ENCODE measurements at places on chromosomes 7 and 10. TPM values are rescaled to one million over a fixed set of nuclear protein-coding genes. Genes with fewer than 3 reads are reported as not detected.

- DNase-seq: peak; percentile 18
Observed at GRCh38 chr7:66265566-66265965, 60.4 kb downstream of the TPST1 start.

GRCh38 chr7:4836206-4836661 lies 25.6 kb downstream of the PAPOLB start:
- DNase-seq: no peak

- no peak for DNase-seq
Observed at GRCh38 chr7:45564886-45565455, 9.2 kb upstream of the ADCY1 start.

- DNase-seq: no peak
Observed at GRCh38 chr7:27237735-27238334, 4.8 kb upstream of the EVX1 start.

GRCh38 chr10:70651661-70652060 lies 20.6 kb upstream of the ADAMTS14 start:
- no peak for DNase-seq

DNA sequence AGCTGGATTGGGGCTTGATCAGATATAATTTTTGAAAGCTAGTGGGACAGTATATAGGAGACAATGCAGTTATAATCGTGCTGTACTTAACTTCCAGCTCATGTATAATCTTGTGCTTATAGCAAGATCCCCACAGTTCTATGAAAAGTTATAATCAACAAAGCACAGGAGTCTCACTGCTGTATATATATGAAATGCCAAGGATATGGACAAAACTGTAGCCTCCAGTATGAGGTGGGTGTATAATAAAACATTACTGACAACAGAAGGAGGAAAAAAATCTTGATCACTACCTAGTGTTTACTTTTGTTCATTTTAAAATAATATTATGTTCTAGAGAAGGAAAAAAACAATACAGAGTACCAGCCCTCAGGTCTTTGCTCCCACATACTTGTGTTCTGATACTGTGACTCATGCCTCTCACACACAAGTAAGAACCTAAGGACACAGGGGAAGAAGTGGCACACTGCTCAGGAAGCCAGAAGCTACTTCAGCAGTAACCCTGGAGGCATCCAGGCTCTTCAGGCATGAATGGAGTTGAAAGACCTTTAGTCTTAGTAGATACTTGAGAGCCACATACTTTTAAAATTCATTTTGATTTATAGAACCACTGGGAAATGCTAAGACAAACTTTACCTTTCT lies 265.7 kb upstream of the IMMP2L start:
- peak; percentile 51 for DNase-seq

GRCh38 chr7:137003086-137003485 lies 134.6 kb downstream of the CHRM2 start:
- no peak for DNase-seq

- DNase-seq: no peak
Observed at GRCh38 chr7:70573071-70573661, 558.8 kb upstream of the GALNT17 start.

DNA sequence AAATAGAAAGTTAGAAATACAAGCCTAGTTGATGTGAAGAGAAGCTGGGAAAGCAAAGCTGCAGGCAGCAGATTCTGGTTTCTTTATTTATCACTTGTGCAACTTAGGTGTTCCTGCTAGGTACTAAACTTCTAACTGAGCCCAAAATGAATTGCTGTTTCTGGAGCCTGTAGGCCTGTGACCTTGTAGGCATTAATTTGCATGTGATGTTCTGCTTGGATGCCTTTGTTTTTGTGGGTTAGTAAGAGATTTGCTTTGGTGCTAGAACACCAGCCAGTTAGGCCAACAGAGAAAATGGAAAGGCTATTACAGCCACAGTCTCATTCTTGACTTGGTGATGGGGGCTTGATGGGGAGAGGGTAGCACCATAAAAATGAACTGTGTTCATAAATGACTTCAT lies 370.7 kb downstream of the PPP1R3A start:
- no peak for DNase-seq

- DNase-seq: no peak
Observed at GRCh38 chr10:6493521-6494441, 86.3 kb downstream of the PRKCQ start.

GRCh38 chr7:126700807-126701604 lies 551.7 kb downstream of the GRM8 start:
- peak; percentile 74 for DNase-seq

DNA sequence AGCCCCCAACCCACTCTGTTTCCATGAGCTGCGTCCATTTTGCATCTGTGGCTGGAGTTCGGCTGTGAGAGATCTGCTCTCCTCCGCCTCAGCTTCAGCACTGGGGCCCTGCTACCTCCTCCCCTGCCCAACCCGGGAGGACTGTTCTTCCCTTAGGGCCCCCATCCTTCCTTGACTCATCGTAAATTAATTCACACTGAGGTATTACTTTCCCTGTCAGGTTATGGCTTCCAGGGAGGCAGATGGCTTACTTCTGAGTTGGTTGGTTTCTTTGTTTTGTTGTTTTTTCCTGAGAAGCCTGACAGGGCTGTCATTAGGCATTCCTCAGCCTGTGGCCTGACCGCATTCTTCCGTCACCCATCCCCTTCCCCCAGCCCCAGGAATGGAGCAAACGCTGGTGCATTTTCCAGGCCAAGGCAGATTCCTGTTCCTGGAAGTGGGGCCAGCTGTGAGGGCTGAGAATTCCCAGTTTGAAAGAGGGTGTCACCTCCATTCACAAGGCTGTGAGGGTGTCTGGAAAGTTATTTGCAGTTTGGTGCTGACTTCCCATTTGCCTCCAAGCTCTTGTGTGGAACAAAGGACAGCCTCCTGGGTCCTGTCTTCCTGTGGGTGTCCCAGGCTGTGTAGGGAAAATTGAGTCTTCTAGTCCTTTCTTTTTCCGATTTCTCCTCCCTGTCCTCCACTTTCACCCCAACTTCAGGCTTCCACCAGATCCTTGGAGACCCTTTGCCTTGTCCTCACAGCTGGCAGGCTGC lies 11.7 kb downstream of the CPA5 start:
- peak; percentile 88 for DNase-seq

- no peak for DNase-seq
Observed at GRCh38 chr10:1116051-1116450, 59.9 kb downstream of the WDR37 start.

DNA sequence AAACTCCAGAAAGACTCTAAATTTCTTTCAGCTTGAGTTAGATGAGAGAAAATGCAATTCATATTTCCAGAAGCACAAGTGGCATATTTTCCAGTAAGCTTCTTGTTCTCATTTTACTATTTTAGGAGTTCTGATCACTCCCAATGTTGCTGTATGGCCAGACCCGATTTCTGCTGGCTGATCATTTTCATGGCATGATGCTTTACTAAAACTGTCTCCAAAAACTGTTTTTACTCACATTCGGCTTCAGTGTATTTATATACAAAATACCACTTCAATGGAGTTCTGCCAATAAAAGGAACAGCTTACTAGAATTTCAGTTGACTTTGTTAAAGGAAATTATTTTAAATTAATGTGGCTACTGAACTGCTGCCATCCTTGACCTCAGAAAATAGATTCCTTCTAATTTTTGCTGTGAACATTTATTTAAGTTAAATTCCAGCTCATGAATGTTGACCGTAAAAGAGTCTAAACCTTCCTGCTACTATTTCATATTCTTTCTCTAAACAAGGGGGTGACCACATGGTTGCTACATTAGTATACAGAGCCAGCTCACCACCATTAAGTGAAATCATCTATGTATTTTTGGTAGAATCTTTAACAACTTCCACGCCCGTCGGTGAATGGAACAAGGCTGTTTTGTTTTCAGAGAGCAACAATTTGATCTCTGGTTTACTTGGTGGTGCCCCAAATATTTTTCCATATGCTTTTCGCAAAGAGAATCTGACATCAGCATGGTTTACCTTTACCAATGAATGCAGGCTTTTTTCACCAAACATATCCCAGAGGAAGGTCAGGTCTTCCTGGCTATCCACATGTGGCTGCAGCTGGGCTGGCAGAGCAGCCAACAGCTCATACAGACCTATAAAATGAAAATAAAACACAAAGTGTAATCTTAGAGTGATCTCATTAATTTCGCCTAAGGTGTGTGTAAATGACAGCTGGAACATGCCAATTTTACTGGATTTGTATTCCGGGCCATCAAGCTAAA lies 101.2 kb downstream of the MPP7 start:
- no peak for DNase-seq

- DNase-seq: no peak
Observed at GRCh38 chr7:6228361-6229229, 43.8 kb downstream of the CYTH3 start.

DNA sequence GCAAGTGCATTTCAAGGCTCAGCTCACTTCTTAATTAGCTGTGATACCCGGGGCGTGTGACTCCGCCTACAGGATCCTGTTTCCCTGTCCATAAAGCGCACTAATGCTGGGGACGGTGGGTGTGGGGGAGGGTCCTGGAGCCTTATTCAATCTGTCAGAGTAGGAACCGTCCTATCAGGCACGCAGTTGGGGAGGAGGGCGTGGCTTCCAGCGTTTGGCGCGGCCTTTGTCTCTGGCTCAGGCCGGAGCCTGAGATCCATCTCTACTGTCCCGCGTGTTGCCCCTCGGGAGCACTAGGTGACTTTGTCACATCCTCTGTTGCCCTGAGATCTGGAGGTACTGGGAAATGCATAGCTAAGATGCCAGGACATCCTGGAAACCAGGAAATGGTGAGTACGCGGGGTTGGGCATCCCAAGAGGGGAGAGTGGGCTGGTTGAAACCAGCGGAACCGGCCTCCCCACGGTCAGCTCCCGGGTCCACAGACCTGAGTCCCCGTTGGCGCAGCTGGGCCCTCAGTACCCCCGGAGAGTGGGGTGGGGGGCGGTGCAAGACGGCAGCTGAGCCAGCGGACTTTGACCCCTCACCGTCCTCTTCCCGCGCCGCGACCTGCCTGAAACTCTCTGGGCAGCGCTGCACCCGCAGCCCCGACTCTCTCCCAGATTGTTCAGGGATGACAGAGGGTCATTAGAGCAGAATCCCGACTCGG lies 104.4 kb upstream of the ZNF92 start:
- DNase-seq: peak; percentile 91

DNA sequence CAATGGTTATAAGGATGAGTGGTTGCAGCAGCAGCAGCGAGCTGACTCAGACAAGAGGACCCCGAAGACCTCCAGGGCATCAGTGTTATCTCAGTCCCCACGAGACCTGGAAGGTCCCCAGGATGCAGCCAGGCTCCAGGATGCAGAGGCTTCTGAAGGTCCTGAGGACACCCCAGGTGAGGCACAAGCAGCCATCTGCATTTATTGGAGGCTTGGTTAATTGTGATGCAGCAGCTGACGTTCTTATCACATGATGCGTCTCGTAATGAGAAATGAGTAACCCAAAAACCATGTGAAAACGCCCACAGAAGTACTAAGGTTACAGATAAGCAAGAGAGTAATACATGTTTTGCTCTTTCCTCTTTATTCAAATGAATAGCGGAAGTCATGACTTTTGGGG lies 17.4 kb downstream of the C7orf57 start:
- no peak for DNase-seq

GRCh38 chr7:108263425-108263824 lies 133.3 kb upstream of the LAMB4 start:
- peak; percentile 25 for DNase-seq

DNA sequence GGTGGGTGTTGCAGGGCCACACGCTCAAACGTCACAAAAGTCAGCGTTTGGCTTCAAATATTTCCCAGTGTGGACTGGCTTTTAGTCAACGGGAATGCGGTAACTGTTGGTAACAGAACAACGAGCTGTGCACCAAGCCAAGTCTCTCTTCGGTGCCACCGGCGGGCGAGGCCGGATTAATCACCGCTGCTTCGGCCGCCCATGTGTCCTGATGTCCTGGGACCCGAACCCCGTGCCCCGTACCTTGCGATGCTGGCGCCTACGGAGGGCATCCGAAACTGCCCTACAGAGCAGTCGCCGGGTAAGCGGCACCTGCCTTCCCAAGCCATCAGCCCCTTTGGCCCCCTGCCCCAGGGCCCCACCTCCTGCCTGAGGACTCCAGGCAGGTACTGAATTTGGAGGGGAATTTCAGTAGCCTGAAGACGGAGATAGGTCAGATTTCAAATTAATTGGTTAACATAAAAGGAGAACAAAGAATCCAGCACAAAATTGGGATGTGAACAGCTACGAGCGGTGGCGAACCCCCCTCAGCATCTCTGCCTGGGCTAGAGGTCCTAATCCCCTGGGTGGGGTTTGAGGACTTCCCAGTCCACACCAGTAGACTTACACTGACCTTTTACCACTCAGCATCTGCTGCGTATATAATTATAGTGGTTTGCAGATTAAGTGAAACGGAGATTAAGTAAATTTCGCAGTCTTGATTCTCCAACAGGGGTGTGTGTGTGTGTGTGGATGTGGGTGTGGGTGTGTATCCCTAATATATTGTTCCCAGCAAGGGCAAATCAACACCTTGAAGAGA lies at the start of gene LRRC72:
Gene LRRC72, plus strand, starts transcription at position 84 of the 799 bp plus-strand sequence. Its CDS starts 128 bp downstream, at position 212.
- no peak for DNase-seq

DNA sequence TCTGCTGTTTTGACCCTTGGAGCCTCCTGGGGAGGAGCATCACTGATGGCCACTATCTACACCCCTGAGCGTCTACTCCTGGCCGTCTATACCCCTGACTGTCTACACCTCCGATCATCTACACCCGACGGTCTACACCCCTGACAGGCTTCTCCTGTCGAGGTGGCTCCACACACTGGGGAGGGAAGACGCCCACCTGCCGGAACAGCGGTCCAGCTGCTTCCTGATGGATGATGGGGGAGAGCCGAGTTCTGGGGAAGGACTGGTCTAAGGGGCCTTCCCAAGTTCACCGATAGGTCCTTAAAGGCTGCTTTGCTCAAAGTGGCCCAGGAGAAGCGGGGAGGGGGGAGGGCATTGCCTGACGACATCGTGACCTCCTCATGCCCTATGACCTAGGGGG lies 39.4 kb downstream of the GBX1 start:
- no peak for DNase-seq

- no peak for DNase-seq
Observed at GRCh38 chr7:22694597-22695207, 32.3 kb upstream of the IL6 start.

DNA sequence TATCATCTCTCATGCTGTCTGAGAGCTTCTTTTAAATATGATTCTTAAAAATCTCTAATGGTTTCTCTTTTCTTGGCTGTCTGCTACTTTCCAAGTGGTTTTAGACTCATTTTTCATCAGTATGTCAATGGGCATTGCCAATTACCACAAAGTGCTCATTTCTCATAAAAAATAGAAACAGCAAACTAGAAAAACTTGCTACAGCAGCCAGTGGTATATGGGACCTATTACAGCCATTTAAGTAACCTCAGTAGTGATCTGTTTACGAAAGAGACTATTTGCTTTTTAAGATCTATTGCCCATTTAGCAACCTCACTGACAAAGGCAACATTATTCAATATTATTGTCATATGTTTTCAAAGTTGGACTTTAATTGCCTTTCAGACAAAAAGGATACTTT lies 207.1 kb upstream of the RHOBTB1 start:
- DNase-seq: no peak

Gene IRF5
- 13.8 TPM for total RNA-seq

Gene MTURN
- 84.8 TPM for total RNA-seq

Gene TMEM176A
- total RNA-seq: 35.8 TPM

Gene PPP2R2D
- 96.7 TPM for total RNA-seq

Gene C10orf105
- not detected for total RNA-seq

Gene ZNF746
- total RNA-seq: 12.3 TPM

Gene YAE1
- 1.3 TPM for total RNA-seq

Gene CRHR2
- total RNA-seq: not detected

Gene ANKRD7
- total RNA-seq: not detected

Gene CYP3A5
- total RNA-seq: 200 TPM

Gene PNLIP
- not detected for total RNA-seq

Gene CALML5
- not detected for total RNA-seq

Gene ANXA11
- 109 TPM for total RNA-seq

Gene HOXA6
- not detected for total RNA-seq

Gene RPEL1
- not detected for total RNA-seq

Gene GALNT17
- total RNA-seq: 0.89 TPM

Gene SLC25A13
- total RNA-seq: 72.0 TPM

Gene HOXA5
- 18.2 TPM for total RNA-seq

Gene GRID2IP
- not detected for total RNA-seq

Gene HHEX
- 6.7 TPM for total RNA-seq

Gene MBL2
- total RNA-seq: not detected

All from stomach (tissue), 19 donors.